Common myeloid progenitor, CD34-positive (primary cell): ENCODE measurements at places on chromosomes 5 and 9.
A peak's percentile ranks its signal among the peaks of the same experiment; 100 is the strongest.

- no peak for DNase-seq
Measured at GRCh38 chr9:128568470-128569078, 16.2 kb downstream of the SPTAN1 start.

DNA sequence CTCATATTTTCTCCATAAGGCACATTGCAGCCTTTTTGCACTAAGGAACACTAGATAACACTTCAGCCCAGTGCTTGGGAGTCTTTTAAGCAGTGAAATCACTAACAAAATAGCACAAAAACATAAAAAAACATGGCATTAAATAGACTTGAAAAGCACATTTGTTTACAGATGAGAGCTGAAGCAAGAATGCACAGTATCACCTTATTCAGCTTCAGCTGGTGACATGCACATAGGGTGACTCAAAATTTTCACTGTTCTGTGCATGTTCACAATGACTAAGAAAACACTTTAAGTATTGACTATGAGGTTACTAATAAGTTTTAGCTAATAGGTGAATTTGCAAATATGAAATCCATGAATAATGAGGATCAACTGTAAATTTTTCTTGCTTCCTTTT, 293.9 kb upstream of the TARS1 start:
- DNase-seq: peak; percentile 10

DNA sequence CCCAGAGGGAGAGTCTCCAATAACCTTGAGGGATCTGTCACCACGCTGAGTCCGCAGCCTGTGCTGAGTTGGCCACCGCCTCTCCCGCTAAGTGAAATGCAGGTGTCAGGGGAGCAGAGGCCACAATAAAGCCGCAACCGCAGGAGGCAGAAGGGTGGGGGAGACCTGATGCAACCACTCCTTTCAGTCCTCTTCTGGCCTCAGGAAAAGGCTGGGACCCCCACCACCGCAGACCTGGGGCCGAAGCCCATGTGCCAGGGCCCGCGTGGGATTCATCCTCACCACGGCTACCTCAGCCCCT, 576 bp downstream of the MAP1B start:
- DNase-seq: peak; percentile 71

DNA sequence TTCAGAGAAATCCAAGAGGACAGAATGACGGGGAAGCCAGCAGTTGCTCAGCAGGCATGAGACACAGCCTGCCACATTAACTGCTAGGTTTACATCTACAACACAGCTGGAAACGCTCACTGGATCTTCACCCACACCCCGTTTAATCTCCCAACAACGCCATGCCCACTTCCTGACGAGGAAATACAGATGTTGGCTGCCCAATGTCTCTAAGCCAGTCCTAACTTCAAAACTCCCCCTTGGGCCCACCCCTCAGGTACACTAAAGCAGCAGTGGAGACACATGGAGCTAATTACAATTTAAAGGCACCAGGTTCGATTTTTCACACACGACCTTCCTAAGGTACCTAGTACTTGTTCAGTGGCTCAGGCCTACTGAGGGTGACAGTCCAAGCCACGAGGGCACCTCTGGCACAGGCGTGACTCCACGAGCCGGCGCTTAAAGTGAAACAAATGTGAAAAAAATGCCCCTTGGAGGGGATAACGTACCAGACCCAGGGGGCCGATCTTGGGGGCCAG, 904 bp downstream of the RPL12 start:
- peak; percentile 60 for DNase-seq

DNA sequence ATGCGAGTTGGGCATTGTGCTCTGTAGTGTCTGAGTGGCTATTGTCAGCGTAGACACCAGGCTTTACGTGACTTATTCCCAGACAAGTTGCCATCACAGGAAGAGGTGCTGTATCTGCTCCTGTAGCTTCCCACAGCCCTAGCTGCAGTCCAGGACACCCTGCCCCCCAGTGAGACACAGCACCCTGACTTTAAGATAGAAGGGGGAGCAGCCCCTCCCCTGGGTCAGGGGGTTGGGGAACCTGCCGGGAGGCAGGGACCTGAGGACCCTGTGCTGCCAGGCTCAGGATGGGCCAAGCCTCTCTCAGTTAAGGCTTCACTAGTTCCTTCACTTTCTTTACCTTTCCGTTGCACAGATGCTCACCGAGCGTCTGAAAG, 75.4 kb downstream of the NEK6 start:
- no peak for DNase-seq

GRCh38 chr9:21801683-21802417, 586 bp upstream of the MTAP start:
- no peak for DNase-seq

DNA sequence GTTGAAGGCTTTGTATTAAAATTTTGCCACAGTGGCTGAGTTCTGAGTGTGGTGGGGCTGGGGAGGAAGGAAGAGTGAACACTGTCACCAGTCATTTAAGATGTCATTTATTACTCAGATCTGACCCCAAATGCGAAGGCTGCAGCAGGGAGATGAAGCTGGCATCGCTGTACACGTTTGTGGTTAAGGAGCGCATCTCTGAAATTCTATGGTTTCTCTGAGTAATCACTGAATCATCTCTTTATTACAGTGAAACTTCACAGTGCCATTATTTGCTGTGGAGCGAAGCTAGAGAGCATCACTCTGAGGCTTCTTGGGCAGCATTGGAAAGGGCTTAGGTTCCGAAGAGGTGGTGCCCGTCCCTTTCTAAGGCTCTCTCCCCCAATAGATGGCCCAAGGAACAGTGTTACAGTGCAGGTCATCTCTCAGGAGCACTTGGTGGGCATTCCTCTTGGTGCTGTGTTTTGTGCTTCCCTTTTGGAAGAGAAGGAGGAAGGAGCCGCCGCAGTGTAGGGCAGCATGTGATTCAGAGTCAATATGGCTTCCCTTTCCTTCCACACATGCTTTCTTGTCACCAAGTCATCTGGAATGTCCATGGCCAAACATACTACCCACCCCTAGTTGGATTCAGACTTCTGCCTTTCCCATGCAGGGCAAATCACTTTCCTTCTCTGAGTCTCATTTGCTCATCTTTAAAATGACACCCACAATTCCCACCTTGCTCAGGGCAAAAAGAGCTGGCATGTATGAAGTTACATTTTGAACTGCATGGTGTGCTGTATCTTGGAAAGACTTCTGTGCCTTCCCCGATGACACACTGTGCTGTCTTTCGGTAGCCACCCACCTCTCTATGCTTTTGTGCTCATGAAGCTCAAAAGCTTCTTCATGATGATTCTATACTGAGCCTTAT, 9.3 kb upstream of the TEX48 start:
- DNase-seq: peak; percentile 29

GRCh38 chr5:38321978-38322377, 63.6 kb downstream of the EGFLAM start:
- DNase-seq: no peak

- no peak for DNase-seq
Measured at GRCh38 chr5:429453-430188, 13.4 kb upstream of the EXOC3 start.

DNA sequence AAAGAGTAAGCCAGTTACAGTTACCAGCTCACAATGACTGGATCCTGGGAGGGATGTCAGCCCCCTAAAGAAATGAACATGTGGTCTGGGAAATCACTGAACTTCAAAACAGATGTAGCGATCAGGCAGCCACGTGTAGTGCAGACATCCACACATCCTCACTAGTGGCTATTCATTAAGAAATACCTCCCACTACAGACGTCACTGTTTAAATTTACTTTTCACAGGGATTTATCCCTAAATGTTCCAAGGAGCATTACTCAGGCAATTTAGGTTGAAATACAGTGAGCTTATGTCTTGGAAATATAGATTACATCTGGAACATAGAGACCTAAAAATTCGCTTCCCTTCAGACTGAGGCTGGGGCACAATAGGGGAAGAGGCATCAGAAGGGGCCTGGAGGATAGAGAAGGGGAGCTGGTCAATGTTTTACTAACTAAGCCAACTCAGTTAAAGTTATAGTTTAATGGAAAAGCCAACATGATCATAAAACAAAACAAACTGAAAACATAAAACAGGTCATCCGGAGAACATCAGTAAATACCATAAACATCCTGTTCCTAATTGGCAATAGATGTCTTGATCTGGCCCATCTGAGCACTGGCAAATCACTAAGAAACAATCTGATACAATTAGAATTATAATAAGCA, 92.3 kb downstream of the FANCC start:
- no peak for DNase-seq

DNA sequence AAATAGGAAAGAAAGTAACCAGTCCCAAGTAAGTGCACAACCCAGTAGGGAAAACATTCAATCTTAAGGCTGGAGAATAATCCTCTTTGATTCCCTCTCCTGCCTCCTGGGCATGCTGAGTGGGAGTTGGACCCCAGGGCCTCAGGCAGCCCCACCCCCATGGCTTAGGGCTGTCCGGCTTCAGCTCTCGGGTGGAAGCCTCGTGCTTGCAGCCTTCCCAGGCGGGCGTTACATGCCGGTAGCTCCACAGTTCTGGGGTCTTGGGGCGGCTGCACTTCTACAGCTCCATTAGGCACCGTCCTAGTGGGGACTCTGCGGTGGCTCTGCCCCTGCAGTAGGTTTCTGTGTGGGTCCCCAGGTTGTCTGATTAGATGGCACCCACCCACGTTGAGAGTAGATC, 10.1 kb downstream of the GLIPR2 start:
- DNase-seq: no peak
